ENCODE measurements at places on chromosomes 6 and 20.

DNA sequence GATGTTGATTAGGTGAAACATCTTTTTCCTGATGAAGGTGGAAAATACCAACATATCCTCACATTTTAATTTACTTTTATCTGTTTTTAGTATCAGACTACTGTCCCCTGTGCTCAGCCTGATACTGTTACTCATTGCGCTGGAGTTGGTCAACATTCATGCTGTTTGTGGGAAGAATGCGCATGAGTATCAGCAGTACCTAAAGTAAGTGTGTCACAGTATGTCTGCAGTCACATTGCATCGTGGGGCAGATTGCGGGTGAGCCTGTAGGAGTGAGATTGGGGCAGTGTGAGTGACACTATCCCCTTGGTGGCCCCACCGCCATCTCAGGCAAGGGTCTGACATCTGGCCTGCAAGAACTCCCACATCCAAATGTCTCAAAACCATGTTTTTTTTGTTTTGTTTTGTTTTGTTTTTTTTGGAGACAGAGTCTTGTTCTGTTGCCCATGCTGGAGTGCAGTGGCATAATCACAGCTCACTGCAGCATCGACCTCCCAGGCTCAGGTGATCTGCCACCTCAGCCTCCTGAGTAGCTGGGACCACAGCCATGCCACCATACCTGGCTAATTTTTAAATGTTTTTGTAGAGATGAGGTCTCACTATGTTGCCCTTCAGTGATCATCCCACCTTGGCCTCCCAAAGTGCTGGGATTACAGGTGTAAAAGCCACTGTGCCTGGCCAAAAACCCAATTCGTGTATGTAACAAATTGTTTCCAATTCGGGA is 27.8 kb downstream of the ERMARD start:
- no peak for DNase-seq

GRCh38 chr6:6714118-6714897 is 125.8 kb downstream of the LY86 start:
- no peak for DNase-seq

- no peak for DNase-seq
These were observed 136.7 kb upstream of the CARMIL1 start for GRCh38 chr6:25142506-25142905.

DNA sequence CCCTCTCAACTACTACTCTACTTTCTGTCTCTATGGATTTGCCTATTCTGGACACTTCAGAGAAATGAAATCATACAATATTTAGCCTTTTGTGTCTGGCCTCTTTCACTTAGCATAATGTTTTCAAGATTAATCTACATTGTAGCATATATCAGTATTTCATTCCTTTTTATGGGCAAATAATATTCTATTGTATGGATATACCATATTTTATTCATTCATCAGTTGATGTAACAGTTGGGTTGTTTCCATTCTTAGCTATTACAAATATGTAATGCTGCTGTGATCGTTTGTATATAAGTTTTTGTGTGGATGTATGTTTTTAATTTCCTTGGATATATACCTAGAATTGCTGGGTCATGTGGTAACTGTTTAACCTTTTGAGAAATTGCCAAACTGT is 23.4 kb downstream of the FAM184A start:
- DNase-seq: no peak

GRCh38 chr6:66199171-66199570 is 492.1 kb upstream of the EYS start:
- DNase-seq: no peak

DNA sequence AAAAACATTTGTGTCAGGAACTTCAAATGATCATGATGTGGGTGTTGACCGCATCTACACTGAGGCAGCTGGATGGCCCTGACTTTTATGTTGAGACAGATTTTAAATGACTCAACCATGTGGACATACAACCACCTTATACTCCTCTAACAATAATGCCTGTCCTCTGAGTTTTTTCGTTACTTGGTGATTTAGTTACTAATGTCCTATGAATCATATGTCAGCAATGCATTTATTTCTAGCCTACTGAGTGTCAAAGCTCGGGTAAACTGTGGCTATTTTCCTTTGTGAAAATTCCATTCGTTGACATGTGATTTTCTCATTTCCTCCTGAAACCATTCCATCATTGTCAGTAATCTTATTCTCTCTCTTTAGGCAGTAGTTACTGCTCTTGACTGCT is 38.9 kb upstream of the NKX2-4 start:
- DNase-seq: no peak

- DNase-seq: no peak
These were observed 38.7 kb downstream of the TGM2 start for GRCh38 chr20:38126146-38126921.

- DNase-seq: no peak
These were observed 294.4 kb downstream of the KCNQ5 start for GRCh38 chr6:72916298-72916697.

DNA sequence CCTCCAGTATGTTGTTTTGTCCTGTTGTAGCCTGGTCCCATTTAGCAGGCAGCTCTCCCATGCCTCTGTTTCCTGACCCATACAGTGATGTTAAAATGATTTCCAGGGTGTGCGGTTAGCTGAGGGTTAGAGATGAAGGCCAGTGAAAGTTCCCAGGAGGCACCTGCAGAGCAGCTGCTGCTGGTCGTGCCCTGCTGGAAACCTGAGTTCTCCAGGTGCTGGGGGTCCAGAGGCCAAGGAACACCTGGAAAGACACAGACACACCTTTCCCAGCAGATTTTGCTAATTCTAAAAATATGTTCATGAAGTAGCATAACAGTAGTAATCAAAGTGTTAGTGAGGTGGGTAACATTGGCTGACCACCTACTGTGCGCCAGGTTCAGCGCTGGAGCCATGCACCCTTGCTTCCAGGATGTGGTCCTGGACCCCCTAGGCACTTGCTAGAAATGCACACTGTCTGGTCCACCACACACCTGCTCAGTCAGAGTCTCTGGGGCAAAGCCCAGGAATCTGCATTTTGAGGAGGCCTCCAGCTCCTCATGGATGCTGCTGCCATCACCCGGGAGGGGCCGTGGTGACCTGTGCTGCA is 118.7 kb downstream of the SYNDIG1 start:
- DNase-seq: no peak

- no peak for DNase-seq
These were observed 958 bp downstream of the MLIP start for GRCh38 chr6:54112151-54112650.

DNA sequence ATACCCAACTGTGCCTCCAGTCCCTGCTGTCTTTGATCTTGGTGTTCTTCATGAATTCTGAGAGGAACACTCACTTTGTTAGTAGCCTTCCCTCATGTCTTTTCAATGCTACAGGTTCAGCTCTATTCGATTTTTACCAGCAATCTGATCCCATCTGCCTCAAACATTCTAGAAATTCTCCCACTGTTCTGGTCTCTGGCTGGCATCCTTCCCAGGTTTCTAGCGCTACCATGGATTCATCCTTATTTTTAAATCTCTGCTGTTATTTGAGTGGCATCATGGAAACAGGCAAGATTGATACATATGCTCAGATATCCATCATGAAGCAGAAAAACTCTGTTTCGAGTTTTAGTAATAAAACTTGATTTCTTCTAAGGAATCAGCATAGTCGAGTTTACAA is 94.8 kb downstream of the GRM1 start:
- DNase-seq: no peak

- no peak for DNase-seq
These were observed 162.0 kb downstream of the FAXC start for GRCh38 chr6:99187429-99187828.
